T-helper 2 cell treated with Interferon-gamma antibody and Interleukin-4, amounts not matched to agents 5 μg/mL and 100 μg/mL, for 36 hours (primary cell): ENCODE measurements at places on chromosomes 4 and X.

DNA sequence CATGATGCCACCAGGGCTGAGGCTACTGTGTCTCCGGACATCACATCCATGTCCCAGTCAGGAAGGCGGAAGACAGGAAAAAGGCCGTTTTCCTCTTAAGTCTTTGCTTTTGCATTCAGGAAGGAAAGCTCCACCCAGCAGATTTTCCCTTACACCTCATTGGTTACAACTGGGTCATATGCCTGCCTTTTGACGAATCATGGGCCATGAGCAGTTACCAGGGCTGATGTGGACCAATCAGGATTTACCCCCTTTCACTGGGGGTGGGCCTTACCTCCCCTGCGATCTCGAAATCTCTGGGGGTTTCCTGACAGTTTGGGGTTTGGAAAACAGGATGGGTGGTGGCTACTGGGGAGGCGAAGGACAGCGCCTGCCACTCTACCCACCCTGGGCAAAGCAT, 52.5 kb upstream of the GRPEL1 start:
- DNase-seq = no peak

- no peak for DNase-seq
Measured at GRCh38 chrX:30620980-30621618, 32.1 kb upstream of the GK start.

GRCh38 chr4:35820003-35820402, 424.3 kb downstream of the ARAP2 start:
- no peak for DNase-seq

DNA sequence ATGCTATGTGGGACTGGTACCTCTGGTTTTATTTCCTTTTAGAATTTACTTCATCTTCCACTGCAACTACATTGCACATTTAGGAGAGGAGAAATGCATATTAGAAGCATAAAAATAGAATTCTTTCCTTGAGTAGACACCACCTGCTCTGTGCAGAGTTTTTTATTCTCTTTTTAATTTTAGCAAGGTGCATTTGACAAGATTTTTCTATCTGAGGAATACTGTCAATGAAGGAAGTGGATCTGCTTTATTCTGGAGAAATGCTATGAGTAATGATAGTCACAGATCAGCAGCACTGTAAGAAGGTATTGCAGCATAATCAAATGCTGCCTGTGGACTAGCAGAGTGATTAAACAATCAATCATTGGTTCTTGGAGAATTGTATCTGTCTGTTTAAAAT, 1038.3 kb downstream of the RAPGEF2 start:
- DNase-seq = no peak

- no peak for DNase-seq
Measured at GRCh38 chr4:478373-478772, 20.6 kb downstream of the ZNF721 start.

DNA sequence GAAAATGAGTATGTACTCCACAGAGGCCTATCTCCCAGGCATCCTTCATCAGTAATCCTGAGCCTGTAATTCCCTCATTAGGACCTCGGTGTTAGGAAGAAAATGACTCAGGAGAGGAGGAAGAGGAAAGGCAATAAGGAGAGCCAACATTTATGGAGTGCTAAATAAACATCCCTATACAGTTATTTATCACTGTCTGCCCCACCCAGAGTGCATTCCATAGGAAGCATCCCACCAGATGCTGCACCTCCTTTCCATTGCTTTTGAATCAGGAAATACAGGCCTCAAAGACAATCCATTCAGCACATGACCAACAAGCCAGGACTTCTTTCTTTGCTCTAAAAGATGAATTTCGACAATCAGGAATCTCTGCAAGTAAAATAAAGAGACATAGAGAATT, 47.6 kb downstream of the USP38 start:
- no peak for DNase-seq

DNA sequence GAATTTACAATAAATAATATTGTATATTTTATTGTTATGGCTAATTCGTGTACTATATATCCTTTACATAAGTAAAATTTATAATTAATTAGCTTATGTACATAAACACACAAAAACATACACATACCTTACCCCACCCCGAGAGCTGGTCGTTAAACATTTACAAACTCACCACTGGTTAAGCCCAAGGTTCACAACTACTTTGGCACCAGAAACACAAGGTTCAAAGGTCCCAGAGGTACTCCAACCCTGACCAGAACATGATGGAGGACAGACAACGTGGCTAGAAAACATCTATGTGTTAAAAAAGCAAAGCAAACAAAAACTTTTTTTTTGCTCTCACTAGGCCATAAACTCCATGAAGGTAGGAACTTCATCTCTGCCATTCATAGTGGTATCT, 37.7 kb downstream of the SLC25A5 start:
- no peak for DNase-seq

DNA sequence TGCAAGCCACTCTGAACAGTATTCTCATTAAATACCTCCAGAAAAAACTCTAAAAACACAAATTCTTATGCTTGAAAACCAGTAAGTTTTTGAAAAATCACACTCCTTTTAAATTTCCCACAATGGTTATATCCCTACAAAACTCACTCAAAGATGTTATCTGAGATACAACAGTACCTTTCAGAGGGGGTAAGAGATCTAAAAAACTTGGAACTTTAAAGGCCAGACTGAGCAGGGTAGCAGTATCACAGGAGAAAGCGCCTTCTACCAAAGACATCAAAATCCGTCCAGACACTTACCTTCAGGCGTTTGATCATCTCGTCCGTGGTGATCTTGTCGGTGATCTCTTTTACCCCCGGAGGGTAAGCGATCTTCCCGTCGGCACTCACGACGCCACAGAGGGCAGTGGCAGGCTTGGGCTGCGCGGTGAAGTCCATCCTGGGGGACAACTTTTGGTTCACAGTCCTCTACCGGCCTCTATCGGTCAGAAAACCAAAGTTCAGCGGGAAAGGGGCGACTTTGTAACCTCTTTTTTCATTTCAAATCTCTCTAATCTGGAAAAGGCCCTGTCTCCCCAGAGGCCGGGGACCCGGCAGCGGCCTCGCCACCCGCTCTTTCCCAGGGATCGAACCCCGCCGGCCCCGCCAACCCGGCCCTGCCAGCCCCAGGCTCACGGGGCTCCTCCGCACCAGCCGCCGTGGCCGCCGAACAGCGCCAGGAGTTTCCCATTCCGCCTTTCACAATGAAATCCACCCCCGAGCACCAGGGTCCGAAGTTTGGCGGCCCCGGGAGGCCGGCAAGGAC, 1.4 kb downstream of the PDS5A start:
- peak; percentile 70 for DNase-seq

GRCh38 chrX:151988706-151989299, 14.3 kb upstream of the GABRE start:
- DNase-seq = no peak

- DNase-seq = peak; percentile 46
Measured at GRCh38 chr4:143335979-143336780, 496 bp upstream of the GAB1 start.

DNA sequence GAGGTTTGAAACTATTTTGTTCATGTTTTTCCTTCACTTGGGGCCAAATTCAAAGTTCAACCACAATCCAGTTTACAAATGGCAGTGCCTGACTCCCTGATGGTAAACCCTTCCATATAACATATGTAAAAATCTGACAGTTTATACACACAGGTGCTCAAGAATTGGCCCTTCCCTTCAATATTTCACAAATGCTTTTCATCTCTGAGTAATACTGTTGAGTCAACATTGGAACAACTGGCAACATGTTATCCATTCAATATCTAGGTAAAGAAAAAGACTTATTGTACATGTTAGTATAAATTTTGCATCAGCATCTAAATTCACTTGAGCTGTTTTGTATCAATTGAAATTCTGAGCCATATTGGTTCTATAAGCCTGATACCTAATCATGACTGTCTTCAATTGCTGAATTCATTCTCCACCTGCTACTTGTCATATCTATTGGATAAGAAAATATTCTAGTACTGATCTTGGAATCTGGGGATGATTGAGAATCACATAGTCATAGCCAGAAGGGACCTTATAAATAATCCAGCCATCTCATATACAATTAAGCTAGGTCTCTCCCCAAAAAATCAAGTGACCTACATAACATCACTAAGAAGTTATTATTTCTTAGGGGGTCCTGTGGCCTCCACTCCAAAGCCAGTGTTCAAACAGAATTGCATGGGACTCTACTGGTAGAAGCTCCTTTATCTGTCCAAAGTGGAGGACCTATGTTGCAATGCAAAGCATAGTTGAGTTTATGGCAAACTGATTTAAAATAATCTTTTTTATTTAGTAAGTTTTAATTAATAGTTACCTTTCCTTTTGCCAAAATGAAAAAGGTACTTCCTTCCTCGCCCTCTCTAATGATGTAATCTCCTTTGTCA, 61.9 kb downstream of the PRKG2 start:
- DNase-seq = no peak

GRCh38 chr4:144450526-144450925, 195.4 kb upstream of the HHIP start:
- no peak for DNase-seq

GRCh38 chrX:119503484-119503861, 35.2 kb downstream of the SLC25A5 start:
- DNase-seq = no peak
